ENCODE measurements at places on chromosomes 1 and 21.

GRCh38 chr1:85626818-85627217 is 46.3 kb downstream of the CCN1 start:
- no peak for DNase-seq

GRCh38 chr1:151159373-151159772 is 2.9 kb downstream of the TNFAIP8L2 start:
- DNase-seq = no peak

GRCh38 chr1:17912491-17912890 is 157.4 kb downstream of the ACTL8 start:
- no peak for DNase-seq

DNA sequence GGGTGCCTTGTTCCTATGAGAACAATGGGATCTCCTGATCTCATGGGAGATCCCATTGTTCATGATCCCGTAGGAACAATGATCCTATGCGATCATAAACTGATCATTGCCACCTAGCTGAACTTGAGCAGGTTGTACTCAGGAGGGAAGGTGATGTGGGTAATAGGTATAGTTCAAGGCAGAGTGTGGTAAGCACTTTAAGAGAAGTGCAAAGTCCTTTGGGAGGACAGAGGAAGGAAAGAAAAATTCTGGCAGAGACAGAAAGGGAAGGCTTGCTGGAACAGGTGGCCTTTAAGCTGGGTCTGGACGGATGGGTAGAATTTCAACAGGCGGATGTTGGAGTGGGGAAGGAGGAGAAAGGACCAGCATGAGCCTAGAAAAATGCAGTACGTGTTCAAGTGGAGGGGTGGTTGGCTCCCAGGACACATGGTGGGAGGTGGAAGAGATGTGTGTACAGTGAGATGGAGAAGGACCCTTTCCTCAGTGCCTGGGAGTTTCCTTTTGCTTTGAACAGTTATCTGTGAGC is 22.3 kb downstream of the GREM2 start:
- DNase-seq = no peak

GRCh38 chr1:3172431-3173380 is 103.7 kb downstream of the PRDM16 start:
- no peak for DNase-seq

DNA sequence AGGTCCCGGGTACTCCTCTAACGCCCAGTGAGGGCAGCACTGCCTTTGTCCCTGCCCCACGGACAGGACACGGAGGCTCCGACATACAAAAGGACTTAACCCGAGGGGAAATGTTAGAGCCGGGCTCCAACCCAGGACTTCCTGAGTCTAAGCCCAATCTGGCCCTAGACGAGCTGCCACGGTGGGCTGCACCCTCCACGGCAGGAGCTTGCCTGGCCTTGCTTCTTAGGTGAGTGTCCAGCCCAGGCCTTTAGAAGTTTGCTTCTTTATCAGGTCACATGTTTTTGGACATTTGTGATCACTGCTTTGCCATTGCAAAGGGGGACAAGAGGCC is 11.0 kb upstream of the TMEM200B start:
- no peak for DNase-seq

DNA sequence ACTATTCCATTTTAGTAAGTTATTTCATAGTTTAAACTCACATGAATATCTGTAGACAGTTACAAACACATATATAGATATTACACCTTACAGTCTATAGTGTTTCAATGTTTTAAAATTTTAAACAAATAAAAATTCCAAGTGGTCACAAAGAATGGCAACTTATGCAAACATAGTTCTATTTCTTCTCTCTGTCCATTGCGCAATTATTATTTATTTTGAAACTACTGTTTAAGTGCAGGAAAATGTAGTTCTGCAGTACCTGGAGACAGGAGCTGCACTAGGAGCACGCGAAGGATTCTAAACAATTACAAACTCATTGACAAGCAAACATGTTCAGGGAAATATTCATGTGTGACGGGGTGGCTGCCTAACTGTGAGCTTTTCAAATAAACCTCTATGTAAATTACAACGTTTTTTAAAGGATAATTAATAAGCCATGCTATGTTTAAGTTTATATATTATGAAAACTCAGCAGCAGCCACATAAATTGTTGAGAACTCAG is 312.0 kb upstream of the DUSP10 start:
- DNase-seq = no peak

GRCh38 chr1:214902636-214903320 is 179.8 kb upstream of the KCNK2 start:
- DNase-seq = no peak

GRCh38 chr1:116379057-116379630 is 6.1 kb downstream of the ATP1A1 start:
- no peak for DNase-seq

DNA sequence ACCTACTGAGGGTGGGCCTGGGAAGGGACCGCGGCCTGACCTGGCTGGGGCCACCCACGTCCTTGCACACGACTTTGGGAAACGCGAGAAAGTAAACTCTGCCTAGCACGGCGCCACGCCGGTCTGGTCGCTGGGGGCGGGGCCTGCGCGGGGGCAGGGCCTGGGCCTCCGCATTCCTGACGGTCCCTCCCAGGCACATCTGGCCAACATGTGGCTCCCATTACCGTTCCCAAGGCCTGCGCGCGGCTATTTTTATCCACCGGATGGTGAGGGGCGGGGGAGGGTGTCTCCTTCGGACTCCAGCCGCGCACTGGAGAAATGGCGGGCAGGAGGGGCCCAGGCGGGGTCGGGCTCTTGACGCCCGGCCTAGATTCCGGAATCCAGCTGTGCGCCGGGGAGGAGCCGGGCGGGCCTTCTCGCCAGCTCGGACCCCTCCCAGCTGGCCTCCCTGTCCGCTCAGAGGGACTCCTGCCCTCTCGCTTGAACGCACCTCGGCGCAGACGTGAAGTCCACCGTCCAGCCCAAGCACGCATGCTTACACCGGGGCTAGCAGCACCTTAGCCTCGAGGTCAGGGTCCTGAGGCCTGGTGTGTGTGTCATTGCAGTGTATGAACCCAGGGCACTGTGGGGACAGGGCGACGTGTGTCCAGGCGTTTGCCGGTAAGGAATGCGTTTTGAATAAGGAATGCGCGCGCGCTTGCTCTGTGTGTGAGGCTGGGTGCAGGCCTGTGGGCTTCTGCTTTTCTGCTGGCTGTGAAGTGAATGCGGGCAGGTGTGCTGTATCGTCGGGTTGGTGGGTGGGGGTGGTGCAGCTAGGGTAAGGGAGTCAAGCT is 2.1 kb downstream of the EVA1B start:
- DNase-seq = no peak

DNA sequence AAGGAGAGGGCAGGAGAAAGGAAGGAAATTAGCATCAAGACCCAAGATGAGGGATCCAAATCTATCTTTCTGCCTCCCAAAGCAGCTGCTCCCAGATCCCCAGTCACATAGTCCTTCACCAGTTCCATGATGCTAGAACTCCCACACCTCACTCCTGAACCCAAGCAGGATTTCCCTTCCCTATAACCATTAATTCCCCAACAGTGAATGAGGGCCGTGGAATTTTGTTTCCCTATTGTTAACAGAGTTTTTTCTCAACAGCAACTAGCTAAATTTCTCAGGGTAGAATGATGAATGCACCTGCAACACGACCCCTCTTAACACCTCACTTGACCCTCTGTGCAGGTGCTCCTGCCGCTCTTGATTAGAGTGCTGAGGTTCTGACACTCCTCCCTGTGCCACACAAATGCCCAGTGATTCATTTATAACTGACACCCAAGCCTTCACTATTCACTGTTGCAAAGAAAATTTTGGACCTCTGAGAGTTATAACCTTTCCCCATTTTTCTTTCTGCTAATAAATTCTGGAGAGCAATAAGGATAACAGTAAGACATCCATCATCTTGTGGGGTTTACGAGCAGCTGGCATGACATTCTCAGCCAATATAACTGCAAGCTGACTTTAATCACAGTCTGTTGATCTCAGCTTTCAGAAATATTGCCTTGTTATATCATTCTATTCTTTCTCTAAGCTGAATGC is 25.4 kb upstream of the NPL start:
- DNase-seq = no peak

- no peak for DNase-seq
Measured at GRCh38 chr1:11320153-11320936, 47.3 kb downstream of the UBIAD1 start.

- DNase-seq = no peak
Measured at GRCh38 chr1:161009602-161010211, 11.2 kb downstream of the F11R start.

GRCh38 chr1:232287676-232288569 is 342.0 kb downstream of the SIPA1L2 start:
- no peak for DNase-seq

GRCh38 chr21:38166173-38166535 is 90.6 kb upstream of the KCNJ15 start:
- DNase-seq = no peak

DNA sequence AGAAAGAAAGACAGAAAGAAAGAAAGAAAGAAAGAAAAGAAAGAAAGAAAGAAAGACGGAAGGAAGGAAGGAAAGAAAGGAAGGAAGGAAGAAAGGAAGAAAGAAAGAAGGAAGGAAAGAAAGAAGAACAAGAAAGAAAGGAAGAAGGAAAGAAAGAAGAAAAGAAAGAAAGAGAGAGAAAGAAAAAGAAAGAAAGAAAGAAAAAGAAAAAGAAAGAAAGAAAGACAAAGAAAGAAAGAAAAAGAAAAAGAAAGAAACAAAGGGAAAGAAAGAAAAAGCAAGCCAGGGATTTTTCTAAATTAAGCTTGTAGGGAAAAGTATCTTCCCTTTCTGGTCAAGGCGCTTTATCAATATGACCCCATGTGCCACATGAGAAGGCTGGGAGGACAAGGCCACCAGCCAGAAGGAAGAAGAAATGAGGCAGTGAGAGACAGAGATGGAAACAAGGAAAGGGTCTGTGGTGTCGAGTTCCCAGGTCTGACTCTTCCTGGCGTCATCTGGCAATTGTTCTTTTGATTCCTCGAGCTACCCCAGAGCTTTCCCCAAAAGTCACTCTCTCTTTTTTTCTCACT is 88.4 kb upstream of the LPGAT1 start:
- DNase-seq = no peak

GRCh38 chr21:15564907-15565306 is 164.9 kb upstream of the USP25 start:
- DNase-seq = no peak

DNA sequence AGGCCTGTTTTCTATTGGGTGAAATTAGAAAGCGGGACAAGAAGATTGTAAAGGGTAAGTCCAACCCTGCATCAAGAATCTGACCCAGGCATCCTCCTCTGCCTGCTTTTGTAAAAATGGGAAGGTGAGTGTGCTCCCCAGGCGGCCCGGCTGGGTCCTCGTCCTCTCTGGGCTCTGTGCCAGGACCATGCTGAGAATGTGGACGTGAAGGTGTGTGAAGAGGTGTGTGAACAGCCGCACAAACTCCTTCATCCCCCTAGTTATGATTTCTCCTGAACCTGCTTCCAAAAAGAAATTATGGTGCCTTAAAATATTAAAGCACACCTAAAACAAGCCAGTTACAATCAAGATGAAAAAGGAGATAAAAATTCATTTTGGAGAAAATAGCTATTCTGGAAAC is 185.7 kb downstream of the IGSF21 start:
- DNase-seq = no peak

DNA sequence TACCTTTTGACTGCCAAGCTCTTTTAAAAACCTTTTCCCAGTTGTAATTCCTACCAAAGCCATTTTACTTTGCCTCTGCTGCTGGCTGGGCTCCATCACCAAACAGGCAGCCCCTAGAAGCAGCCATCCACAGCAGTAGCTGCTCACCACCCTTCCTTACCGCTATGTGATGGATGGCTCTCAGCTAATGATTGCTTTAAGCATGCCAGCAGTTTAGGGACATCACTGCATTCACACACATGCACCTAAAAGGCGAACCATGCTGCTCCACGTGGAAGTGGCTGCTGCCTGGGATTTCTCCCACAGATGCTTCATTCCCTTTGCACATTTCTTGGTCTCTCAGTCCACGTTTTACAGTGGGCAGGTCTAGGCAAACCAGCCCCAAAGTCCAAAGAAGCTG is 46.3 kb upstream of the PDE9A start:
- DNase-seq = no peak

DNA sequence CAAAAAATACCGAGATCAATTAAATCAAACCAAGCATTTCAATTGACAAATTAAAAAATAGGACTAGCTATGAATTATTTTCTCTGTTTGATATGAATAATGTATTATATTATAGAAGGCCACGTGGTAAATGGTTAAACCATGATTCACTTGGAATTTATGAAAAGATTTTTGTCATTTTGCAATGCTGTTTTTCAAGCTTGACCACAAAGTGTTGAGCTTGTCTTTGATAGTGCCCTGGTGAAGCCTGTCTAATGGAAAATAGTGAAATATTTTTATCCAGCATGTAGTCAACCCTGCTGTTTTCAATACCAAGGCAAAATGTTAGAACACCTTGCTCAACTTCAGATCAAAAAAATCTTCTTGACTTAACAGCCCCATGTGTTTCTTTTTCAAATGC is 288.0 kb upstream of the PRMT6 start:
- DNase-seq = no peak

DNA sequence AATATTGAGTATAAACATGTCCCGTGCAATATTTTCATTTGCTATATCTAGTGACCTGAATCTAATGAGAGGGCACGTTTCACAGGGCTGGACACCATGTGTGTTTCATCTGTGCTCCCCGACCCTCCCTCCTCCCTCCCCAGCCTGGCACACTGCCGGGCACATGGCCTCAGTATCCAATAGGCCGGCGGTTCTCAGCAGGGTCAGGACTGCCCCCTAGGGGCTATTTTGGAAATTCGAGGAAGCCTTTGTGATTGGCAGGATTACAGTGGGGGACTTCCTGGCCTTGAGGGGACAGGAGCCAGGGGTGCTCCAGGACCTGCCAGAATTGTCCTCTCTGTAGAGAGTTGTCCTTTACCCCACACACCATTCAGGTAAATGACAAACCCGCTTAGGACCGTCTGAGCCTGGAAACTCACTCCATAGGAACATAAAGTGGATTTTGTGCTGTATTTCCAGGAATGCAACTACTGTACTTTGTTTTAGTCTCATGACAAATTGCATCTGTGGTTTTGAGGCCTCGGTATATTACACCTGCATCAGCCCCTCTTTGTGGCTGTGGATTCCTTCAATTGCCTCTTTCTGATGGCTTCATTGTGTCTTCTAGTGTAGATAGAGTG is 109.5 kb upstream of the SIM2 start:
- no peak for DNase-seq

DNA sequence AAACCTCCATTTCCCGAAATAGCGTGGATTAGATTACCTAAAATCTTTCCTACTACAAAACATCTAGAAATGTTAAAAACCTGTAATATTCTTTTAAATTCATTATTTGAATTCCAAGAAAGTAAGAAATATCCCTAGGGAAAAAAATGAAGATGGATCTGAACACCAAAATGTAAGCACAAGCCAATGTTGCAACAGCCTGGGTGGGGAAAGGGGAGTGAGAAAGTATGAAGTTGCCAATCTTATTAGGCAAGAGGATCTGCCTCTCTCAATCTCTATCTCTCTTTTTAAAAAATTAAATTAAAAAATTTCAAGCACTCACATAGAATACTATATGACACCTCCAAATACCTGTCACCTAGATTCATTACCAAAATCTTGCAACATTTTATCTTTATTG is 74.9 kb upstream of the IRF2BP2 start:
- DNase-seq = no peak

- DNase-seq = no peak
Measured at GRCh38 chr1:232077809-232078208, 451.2 kb downstream of the DISC1 start.

GRCh38 chr1:100051893-100052292 is 80.8 kb downstream of the SASS6 start:
- DNase-seq = no peak

- DNase-seq = no peak
Measured at GRCh38 chr1:159944623-159945455, 574 bp downstream of the IGSF9 start.
